SJSA1 (cell line): ENCODE measurements at places on chromosomes 2 and 18. TPM values are rescaled to one million over a fixed set of nuclear protein-coding genes. Genes with fewer than 3 reads are reported as not detected.
A peak's percentile ranks its signal among the peaks of the same experiment; 100 is the strongest.

DNA sequence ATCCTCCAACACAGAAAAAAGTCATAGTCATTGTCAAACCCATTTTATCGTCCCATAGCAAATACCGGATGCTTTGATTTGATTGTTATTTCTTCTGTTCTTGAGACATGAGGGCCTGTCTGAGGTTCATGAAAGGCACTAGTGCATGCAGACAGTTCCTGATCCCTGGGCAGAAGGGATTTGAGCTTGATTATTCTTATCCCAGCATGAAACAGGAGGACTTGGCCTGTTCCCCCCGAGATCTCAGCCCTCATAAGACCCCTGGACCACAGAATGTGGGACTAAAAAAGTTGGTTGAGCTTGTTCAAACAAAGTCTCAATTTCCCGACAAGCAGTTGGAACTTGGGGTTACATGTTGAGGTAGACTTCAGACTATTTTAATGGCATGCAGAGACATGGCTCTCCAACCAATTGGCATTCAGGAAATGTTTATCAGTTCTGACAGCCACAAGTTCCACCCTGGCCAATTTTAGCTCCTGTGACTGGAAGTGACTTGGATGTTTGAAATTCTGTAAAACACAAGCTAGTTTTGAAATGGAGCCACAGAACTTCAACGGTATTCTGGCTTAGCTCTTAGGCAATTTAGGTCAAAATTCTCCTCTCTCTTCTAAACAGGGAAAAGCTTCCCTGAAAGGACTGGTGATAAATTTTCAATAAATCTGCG, 366.9 kb upstream of the SLC14A2 start:
- DNase-seq: peak; percentile 45

- DNase-seq: no peak
Measured at GRCh38 chr2:99821572-99821971, 320.8 kb downstream of the AFF3 start.

DNA sequence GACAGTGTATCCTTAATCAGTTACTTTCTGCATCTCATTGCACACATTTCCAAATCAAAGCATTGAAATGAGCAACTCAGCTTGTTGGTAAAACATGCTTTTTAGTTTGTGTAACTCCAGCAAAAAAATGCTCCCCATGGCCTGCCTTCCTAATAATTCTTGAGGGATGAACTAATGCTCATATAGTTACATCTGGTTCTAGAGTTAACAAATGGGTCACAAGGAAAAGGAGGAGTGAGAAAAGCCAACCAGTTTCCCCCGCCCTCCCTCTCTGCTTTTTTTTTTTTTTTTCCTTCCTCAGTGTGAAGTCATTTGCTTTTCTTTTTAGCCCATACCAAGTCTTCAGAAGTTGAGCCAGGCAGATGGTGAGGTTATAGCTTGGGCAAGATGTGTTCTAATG, 231.7 kb downstream of the MTX2 start:
- no peak for DNase-seq

DNA sequence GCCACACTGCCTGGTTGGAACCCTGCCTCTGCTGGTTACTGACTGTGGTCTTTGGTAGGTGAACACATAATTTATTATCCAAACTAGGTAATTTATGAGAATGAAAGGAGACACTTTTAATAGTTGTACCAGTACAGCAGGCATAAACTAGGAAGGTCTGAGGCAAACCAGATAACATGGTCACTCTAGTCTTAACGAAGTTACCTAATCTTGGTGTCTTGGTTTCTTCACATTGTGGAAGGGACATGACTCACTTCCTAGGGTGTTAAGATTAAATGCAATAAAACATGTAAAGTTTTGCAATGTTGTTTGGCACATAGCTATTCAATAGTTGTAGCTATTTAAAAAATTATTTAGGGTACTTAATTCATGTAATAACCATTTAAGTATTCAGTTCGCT, 23.3 kb downstream of the SPTBN1 start:
- DNase-seq: no peak

DNA sequence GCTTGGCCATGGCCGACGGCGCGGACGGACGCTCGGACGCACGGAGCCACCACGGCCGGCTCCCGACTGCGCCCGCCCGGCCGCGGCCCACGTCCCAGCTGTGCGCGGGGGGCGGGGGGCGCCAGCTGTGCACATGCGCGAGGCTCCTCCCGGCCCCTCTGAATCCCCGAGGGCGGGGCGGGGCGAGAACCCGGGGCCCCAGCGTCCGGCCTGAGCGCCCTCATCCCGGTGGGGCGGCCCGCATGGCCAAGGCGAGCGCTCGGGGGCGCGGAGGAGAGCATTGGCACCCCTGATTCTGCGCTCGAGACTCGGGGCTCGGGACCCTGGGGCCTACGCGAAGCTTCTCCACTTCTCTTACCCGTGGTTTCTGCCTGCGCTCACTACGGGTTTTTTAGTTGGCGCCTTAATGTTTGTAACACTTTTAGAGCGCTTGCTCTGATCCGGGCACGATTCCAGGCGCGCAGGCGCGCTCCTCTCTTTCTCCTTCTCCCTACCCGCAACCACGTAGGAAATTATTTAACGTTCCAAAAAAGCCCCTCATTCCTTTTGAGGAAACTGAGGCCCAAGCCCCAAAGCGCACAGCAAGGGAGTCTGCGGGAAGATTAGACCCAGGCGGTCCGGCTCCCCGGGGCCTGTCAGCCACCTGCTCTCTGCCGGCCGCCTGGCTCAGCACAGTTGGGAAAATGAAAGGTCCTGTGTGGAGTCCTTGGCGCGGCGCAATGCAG, at the start of gene PXDN:
PXDN (minus strand) TSS at position 70 of the 725 bp plus-strand sequence; CDS start at position 10, 60 bp downstream.
- peak; percentile 76 for DNase-seq

DNA sequence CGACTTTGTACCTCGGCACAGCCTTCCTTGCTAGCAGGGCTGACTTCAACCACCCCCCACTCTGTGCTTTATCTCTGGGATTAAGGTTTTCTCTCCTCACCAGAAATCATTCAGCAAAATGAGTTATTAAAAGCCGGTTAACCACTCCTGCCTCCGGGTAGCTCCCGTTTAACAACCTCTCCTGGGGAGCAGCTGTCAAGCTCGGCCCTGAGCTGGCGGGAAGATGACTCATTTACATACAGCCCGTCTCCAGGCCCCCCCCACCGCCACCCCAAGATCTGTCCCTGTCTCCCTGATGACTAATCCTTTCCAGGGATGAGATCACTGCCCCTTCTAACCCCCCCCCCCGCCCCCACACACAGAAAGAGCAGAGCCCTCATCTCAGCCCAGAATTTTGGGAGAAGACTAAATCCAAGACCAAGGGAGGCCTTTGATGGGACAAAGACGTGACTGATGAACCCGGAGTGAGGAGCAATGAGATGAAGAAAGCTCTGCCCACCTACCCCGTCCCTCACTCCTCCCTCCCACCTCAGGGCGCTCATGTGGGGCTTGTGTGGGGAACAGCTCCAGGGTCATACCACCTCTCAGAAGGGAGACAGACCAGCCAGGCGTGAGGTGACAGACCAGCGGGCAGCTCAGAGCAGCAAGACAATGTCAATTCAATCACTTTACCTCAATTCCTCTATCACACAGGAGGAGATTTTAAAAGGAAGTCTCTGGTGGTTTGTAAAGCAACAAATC, 131.4 kb downstream of the MSH2 start:
- DNase-seq: peak; percentile 91

DNA sequence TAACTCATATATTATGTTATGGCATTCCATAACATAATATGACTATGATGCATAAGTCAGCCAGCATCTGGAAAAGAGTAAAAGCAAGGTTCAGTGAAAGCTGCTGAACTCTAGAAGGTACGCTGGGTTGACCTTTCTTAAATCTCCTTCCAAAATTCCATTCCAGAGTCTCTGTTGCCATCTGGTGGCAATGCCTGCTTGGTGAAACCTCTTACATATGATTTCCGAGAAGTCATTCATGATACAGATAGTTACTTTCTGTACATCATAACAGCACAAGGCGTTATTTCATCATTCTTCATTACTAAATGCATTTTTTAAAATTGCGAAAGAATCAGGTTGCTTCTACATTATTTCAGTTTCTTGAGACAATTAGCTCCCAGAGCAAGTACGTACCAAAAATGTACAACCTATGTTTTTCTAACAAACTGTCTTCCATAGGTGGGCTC, 7.0 kb upstream of the EPG5 start:
- DNase-seq: peak; percentile 59

Gene TOGARAM2
- 0.03 TPM in 1 of 2 replicates, not detected in the other for total RNA-seq

Gene POTEI
- total RNA-seq: not detected in 2 replicates
